H1 (cell line): ENCODE measurements at places on chromosomes 7 and 10. TPM values are rescaled to one million over a fixed set of nuclear protein-coding genes. Genes with fewer than 3 reads are reported as not detected.

GRCh38 chr7:158591944-158592343 is 4.3 kb upstream of the PTPRN2 start:
- H3K4me3 ChIP-seq, result no peak overlapping the region
- peaks cover 53% of the 10 kb centered on the region for H3K27me3 ChIP-seq
- no peak overlapping the region for H3K27ac ChIP-seq
- no peaks in the 10 kb centered on the region for H3K4me1 ChIP-seq
- no peaks in the 10 kb centered on the region for H3K36me3 ChIP-seq

The POM121L12 gene
- polyA plus RNA-seq, result not detected in 2 replicates

DNA sequence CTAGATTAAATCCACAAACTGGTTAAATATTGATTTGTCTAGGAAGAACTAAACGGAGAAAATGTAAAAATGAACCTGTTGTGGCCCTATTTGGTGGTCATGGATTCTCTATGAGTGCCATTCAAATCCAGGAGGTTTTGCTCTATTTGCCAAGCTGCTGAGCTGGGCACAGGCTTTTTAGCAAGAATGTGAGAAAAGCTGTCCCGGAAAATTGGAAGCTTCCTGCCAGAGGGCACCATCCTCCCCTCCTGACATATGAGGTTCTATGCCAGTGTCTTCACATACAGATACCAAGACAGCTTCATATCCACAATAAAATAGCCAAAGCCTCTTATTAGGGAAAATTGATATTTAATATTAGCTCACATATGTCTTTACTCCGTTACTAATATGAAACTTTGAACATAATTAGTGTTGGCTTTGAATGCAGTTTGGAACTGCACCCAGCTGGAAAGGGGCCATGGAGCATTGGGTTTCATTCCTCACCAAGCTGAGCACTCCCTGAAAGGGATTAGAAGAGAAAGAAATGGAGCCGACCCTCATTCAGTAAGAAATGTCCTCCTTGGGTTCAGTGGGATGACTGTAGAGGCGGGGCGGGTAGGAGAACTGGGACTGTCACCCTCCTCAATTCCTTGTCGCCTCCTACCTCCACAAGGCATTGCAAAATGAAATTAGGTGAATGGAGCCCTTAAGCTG is 47.8 kb downstream of the NRCAM start:
- no peaks in the 10 kb centered on the region for H3K36me3 ChIP-seq
- H3K27me3 ChIP-seq, result no peaks in the 10 kb centered on the region; the same call in 1 of the 2 replicates
- H3K27ac ChIP-seq, result no peak overlapping the region
- DNase-seq, result no peak
- no peak overlapping the region for H3K4me3 ChIP-seq

GRCh38 chr7:76234931-76235441 is 33.3 kb downstream of the SRRM3 start:
- H3K27me3 ChIP-seq, result no peaks in the 10 kb centered on the region
- peaks cover 6% of the 10 kb centered on the region for H3K4me1 ChIP-seq
- peak; percentile 79 for DNase-seq
- no peaks in the 10 kb centered on the region for H3K36me3 ChIP-seq
- H3K4me3 ChIP-seq, result peak overlapping the region; percentile 38
- H3K27ac ChIP-seq, result peak overlapping the region; percentile 37; the same call in 1 of the 2 replicates

GRCh38 chr7:81605493-81605892 is 164.4 kb downstream of the HGF start:
- H3K27ac ChIP-seq, result no peak overlapping the region
- H3K4me1 ChIP-seq, result no peaks in the 10 kb centered on the region
- H3K4me3 ChIP-seq, result no peak overlapping the region
- no peak for DNase-seq
- no peaks in the 10 kb centered on the region for H3K36me3 ChIP-seq

The CYP3A7 gene
- polyA plus RNA-seq, result not detected in 2 replicates

DNA sequence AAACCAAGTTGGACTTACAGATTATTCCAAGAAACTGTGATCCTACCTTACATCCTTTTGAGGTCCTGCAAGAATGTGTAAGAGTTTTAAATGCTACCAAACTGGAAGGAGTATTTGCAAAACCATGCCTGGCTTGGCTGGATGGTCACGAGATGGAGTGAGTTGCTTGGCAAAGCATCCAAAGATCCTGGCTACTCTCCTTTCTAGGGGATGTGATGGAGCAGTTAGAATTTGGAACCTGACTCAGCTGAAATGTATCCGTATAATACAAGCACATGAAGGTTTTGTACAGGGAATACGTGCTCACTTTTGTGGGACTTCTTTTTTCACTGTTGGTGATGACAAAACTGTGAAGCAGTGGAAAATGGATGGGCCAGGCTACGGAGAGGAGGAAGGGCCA is 13.3 kb upstream of the SYPL1 start:
- no peaks in the 10 kb centered on the region for H3K4me1 ChIP-seq
- no peak overlapping the region for H3K4me3 ChIP-seq
- H3K36me3 ChIP-seq, result no peaks in the 10 kb centered on the region
- no peak for DNase-seq

The PAXIP1 gene
- 26.3 and 32.8 TPM in 2 replicates for polyA plus RNA-seq

- no peak overlapping the region; the same call in 1 of the 2 replicates for H3K4me3 ChIP-seq
- peak overlapping the region; percentile 60 for H3K27ac ChIP-seq
- DNase-seq, result no peak
- H3K36me3 ChIP-seq, result no peaks in the 10 kb centered on the region
- H3K4me1 ChIP-seq, result peaks cover 34% of the 10 kb centered on the region
Observed at GRCh38 chr10:69337296-69338132, 59.2 kb downstream of the HK1 start.

- H3K27me3 ChIP-seq, result no peaks in the 10 kb centered on the region
- H3K4me1 ChIP-seq, result no peaks in the 10 kb centered on the region
- no peaks in the 10 kb centered on the region for H3K36me3 ChIP-seq
Observed at GRCh38 chr7:16491148-16491547, 25.6 kb upstream of the SOSTDC1 start.

GRCh38 chr10:21082206-21082605 is 185.1 kb upstream of the NEBL start:
- no peaks in the 10 kb centered on the region for H3K36me3 ChIP-seq
- no peaks in the 10 kb centered on the region for H3K27me3 ChIP-seq
- no peak for DNase-seq
- H3K27ac ChIP-seq, result no peak overlapping the region
- no peaks in the 10 kb centered on the region; the same call in 1 of the 2 replicates for H3K4me1 ChIP-seq

GRCh38 chr10:44195112-44196007 is 189.5 kb downstream of the CXCL12 start:
- H3K27me3 ChIP-seq, result no peaks in the 10 kb centered on the region
- no peaks in the 10 kb centered on the region for H3K4me1 ChIP-seq
- no peak for DNase-seq
- no peak overlapping the region for H3K4me3 ChIP-seq
- no peak overlapping the region for H3K27ac ChIP-seq
- H3K36me3 ChIP-seq, result no peaks in the 10 kb centered on the region

DNA sequence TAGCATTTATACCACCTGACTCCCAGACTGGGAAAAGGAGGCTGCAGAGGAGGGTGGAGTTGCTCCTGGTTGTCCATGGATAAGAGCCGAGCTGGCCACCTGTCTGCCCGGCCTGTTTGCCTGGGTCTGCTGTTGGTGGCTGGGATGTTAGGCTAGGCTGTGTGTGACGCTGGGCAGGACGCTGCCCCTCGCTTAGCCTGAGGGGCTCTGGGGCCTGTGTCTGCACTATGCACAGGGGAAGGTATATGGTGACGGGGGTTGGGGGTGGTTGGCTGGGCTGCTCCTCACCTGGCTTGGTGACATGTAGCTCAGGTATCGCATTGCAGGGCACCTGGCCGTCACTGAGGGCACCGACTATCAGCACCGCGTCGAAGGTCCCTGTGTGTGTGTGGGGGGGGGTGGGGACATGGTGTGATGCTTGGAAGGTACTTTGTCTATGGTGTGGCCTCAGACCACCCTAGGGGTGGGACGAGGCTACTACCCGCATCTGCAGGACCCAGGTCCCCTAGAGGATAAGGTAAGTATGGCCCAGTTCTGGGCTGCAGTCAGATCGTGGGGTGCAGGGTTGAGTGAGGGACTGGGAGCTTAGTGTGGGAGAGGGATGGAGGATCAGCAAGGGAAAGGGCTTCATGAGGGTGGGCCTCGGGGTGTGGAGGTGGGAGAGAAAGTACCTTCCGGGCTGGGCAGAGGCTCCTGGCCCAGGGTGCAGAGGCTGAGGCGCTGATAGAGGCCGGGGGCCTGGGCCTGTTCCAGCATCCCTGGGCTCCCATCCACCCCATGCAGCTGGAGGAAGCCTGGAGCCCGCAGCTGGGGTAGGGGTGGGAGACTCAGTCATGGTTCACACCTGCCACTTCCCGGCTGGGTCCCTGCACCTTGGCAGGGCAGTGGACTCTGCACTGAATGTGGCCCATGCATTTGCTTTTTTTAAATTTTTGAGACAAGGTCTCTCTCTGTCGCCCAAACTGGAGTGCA is 2.3 kb downstream of the METTL27 start:
- DNase-seq, result no peak
- no peak overlapping the region for H3K4me3 ChIP-seq
- H3K36me3 ChIP-seq, result no peaks in the 10 kb centered on the region
- H3K27ac ChIP-seq, result no peak overlapping the region
- no peaks in the 10 kb centered on the region for H3K27me3 ChIP-seq
- no peaks in the 10 kb centered on the region for H3K4me1 ChIP-seq

- no peak for DNase-seq
- no peaks in the 10 kb centered on the region for H3K27me3 ChIP-seq
- H3K4me1 ChIP-seq, result no peaks in the 10 kb centered on the region
- no peak overlapping the region for H3K4me3 ChIP-seq
Observed at GRCh38 chr10:36817898-36818297, 307.5 kb upstream of the ANKRD30A start.

GRCh38 chr10:111747751-111748150 is 435.8 kb downstream of the GPAM start:
- no peak overlapping the region for H3K27ac ChIP-seq
- H3K27me3 ChIP-seq, result no peaks in the 10 kb centered on the region
- no peaks in the 10 kb centered on the region for H3K36me3 ChIP-seq
- no peak for DNase-seq
- no peaks in the 10 kb centered on the region for H3K4me1 ChIP-seq
- H3K4me3 ChIP-seq, result no peak overlapping the region

DNA sequence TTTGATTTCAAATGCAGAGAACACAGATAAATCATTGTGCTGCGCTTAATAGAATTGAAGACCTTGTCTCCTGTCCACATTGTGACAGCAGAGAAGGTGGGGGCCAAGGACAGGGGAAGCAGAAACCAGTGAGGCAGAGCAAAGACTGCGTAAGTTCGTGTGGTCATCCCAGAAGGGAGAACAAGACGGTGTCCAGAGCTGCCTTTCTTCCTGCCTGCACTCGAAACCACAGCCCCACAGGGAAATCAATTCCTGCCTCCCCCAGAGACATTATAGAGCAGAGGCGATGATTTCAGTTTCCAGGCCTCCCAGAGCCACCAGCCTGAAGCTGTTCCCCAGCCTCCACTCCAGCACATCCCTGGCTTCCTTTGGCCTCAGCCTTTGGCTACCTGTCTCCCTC is 39.7 kb upstream of the UCN3 start:
- H3K27ac ChIP-seq, result no peak overlapping the region
- no peak for DNase-seq
- no peaks in the 10 kb centered on the region for H3K36me3 ChIP-seq
- H3K27me3 ChIP-seq, result no peaks in the 10 kb centered on the region
- no peaks in the 10 kb centered on the region for H3K4me1 ChIP-seq

DNA sequence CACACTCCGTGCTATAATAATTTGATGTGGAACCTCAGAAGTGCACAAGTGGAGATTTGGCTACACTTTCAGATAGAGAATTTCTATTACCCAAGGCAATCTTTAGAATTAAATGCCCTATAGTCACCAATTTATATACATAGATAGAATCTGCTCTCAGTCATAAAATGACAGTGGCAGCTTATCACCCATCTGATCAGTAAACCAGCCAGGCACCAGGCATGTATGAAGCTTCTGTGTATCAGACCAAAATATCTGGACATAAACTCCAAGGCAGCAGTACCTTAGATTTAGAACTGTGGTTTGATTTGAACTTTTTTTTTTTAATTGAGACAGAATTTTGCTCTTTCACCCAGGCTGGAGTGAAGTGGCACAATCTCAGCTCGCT is 180.9 kb downstream of the IPMK start:
- H3K4me3 ChIP-seq, result no peak overlapping the region
- DNase-seq, result no peak
- no peak overlapping the region for H3K27ac ChIP-seq
- H3K4me1 ChIP-seq, result peaks cover 3% of the 10 kb centered on the region; the same call in 1 of the 2 replicates
- H3K27me3 ChIP-seq, result no peaks in the 10 kb centered on the region

The LOXL4 gene
- polyA plus RNA-seq, result 0.27 and 0.42 TPM in 2 replicates

The ITPRID1 gene
- 0.03 and 0.09 TPM in 2 replicates for polyA plus RNA-seq

DNA sequence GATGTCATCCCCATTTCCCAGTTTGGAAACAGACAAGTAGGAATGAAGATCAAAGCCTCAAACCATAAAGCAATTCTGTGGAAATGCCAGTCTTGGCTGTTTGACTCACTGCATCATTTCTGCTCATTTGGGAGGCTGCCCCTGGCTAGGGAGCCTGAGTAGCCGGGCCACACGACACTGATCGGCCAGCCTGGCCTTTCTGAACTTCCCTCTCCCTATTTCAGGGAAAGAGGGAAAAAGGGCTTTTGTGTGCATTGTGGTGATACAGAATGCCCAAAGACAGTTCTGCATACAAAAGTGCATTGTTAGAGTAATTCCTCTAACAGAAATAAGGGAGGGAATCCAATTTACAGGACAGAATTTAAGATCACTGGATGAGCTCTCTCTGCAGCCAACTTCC is 41.7 kb upstream of the OPALIN start:
- no peaks in the 10 kb centered on the region for H3K36me3 ChIP-seq
- H3K27me3 ChIP-seq, result no peaks in the 10 kb centered on the region
- DNase-seq, result no peak
- no peak overlapping the region for H3K4me3 ChIP-seq

GRCh38 chr10:53601260-53601875 is 828.8 kb upstream of the MBL2 start:
- DNase-seq, result no peak
- no peaks in the 10 kb centered on the region for H3K27me3 ChIP-seq
- no peak overlapping the region for H3K4me3 ChIP-seq
- H3K36me3 ChIP-seq, result no peaks in the 10 kb centered on the region
- H3K4me1 ChIP-seq, result peaks cover 12% of the 10 kb centered on the region; the same call in 1 of the 2 replicates

The P4HA1 gene
- polyA plus RNA-seq, result 6.7 and 12.0 TPM in 2 replicates

GRCh38 chr10:7350541-7351195 is 60.2 kb downstream of the SFMBT2 start:
- no peaks in the 10 kb centered on the region for H3K4me1 ChIP-seq
- H3K27ac ChIP-seq, result no peak overlapping the region
- DNase-seq, result no peak
- H3K27me3 ChIP-seq, result no peaks in the 10 kb centered on the region

- no peak overlapping the region for H3K27ac ChIP-seq
- DNase-seq, result no peak
- no peaks in the 10 kb centered on the region for H3K36me3 ChIP-seq
- H3K4me3 ChIP-seq, result no peak overlapping the region
Observed at GRCh38 chr7:356087-356486, 66.1 kb downstream of the FOXL3 start.

GRCh38 chr7:22566176-22566575 is 66.2 kb upstream of the STEAP1B start:
- no peak overlapping the region for H3K4me3 ChIP-seq
- H3K27ac ChIP-seq, result no peak overlapping the region
- H3K36me3 ChIP-seq, result no peaks in the 10 kb centered on the region
- no peaks in the 10 kb centered on the region for H3K27me3 ChIP-seq

The KIAA1549 gene
- 6.5 and 10.2 TPM in 2 replicates for polyA plus RNA-seq

The PTPRN2 gene
- 2.6 and 4.9 TPM in 2 replicates for polyA plus RNA-seq
